Globus pallidus (tissue), 1 donor: ENCODE measurements at places on chromosomes 11 and 22.

- no peak for DNase-seq
Measured at GRCh38 chr11:36447947-36448346, 62.1 kb downstream of the TRAF6 start.

- DNase-seq = no peak
Measured at GRCh38 chr11:124920870-124921609, 2.0 kb downstream of the HEPN1 start.

DNA sequence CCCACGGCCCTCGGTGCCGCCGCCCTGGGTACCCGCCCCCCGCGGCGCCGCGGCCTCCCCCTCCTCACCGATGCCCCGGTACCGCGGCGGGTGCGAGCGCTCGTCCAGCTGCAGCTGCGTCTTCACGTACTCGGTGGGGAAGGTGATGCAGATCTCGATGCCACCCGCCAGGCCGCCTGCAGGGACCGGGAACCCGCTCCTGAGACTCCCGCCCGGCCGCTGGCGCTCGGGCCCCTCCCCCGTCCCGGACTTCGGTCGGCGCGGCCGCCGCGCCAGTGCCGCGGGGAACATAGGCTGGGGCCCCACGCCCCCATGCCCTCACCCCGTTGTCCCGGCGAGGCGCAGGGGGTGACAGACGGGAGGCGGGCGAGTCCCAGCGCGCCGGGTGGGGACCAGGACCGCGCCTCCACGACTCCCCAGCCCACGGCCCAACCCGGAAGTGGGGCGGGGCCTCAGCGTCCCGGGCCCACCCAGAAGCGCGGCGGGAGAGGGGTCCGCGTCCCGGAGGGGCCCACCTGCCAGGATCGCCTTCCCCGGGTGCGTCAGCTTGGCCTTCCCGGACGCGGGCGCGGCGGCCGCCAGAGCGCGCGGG lies 375 bp downstream of the SLC25A1 start:
- peak; percentile 33 for DNase-seq

GRCh38 chr11:114051558-114051957 lies 8.0 kb upstream of the ZBTB16 start:
- DNase-seq = no peak

DNA sequence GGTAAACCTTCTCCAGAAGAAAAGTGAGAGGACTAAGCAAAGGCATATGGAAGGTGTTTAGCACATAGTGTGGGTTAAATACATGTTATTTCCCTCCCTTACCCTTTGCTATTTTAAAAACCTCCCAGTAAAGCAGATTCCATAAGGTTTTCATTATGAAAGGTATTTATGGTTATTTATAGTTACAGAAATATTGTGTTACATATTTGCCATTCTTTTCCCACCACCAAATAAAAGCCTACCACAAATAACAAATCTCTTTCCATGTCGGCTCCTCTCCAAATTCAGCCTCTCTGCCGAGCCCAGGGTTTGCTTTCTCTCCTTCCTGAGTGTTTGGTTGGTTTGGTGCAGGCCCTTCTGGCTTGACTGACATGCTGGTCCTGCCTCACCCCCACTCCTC lies 64.4 kb downstream of the INSC start:
- no peak for DNase-seq

- DNase-seq = no peak
Measured at GRCh38 chr11:10443721-10444235, 11.3 kb upstream of the AMPD3 start.

- no peak for DNase-seq
Measured at GRCh38 chr11:2447951-2448650, 3.3 kb downstream of the KCNQ1 start.

- DNase-seq = peak; percentile 56
Measured at GRCh38 chr11:119115484-119116234, 5.7 kb upstream of the HINFP start.

DNA sequence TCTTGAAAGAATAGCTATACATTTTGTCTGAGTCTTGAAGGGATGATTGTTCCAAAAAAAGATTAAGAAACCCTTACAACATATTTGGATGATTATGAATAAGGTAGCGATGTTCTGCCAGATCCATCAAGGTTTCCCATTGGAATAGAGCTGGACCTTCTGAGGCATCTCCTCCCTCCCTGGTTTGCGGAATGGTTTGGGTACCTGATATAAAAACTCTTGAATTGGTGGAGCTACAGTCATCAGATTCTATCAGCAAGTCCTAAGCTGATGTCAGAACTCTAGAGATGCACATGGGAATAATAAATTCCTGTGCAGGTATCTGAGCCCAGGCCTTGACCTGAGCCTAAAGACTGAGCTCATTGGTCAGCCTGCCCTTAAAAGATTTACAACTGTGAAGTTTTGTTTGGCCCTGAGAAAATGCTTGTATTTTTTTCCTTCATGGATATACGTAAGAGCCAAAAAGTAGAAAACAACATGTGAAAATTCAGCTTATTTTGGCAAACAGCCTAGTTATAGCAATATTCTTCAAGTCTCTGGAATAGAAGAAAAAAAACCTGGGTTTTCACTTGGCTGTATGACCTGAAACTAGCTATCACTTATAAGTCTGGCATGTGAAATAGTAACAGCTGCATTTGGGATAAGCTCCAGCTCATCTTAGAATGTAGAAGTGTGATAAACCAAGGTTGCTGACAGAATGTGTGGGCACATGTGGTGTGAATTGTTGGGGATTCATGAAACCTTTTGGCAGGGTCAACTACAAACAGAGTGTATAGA lies 265.7 kb upstream of the CTSC start:
- DNase-seq = no peak

DNA sequence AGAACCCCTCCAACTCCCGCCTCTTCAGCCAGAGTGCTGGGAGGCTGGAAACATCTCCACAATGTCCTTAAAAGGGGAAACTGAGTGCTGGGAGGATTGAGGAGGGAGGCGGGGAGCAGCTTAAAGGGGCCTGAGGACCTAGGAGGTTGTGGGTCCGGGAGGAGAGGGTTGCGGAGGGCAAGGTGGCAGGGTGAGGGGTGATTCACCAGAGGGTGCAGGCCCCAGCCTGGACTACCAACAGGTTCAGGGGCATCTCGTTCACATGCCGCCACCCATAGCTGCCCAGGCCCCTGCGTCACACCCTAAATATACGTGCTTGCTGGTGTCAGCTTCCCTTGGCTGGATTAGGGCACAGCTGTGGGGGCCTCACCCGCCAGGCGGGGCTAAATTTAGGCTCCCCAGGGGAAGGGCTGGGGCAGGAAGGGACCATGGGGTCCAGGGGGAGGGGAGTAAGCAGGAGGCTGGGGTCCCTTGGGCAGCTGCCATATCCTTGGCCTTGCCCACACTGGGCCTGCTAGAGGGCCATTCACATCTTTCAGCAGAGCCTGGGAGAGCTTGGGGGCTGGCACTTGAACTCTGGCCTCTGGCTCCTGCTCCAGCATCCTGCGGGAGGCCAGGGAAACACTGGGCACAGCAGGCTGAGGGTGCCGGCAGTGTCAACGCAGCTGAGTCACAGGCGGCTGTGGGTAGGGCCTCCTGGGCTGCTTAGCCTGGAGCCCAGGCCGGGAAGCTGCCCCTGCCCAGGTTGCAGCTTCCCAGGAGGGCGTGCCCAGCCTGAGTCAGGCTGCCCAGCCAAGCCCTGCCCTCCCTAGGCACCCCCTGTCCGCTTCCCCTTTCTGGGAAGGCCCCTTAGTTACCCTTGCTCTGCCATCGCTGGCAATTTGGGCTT lies 1.3 kb downstream of the EHBP1L1 start:
- no peak for DNase-seq

DNA sequence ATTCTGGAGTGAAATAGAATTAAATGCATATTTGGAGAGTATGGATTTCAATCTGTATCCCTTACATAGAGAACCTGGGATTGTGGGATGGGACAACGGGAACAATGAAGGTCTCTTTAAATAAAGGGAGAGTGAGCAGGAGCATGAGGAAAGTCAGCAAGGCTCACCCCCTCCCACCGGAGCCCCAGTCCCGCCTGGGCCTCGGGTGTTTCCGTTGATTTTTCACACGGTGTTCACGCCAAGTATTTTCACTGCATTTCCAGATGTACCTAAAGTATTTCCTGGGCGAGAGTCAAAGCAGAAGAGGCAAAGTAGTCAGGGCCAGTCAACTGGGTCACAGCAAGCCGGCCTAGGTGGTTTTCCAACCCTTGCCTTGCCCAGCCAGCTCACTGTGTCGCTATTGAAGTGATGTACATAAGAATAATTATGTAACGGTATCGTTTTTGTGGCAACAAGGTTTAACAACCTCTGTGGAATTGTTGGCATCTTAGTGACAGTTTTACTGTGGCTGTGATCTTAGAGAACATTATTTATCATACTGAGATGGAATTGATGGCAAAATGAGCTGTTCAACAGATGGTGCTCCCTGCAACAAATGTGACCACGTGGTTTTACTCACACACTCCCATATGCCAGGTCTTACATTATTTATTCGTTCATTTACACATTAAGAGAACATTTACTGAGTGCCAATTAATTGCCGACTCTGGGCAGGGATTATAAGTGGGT lies 177.3 kb downstream of the ADAMTS15 start:
- no peak for DNase-seq

- DNase-seq = no peak
Measured at GRCh38 chr22:49633010-49633324, 194.7 kb downstream of the BRD1 start.

DNA sequence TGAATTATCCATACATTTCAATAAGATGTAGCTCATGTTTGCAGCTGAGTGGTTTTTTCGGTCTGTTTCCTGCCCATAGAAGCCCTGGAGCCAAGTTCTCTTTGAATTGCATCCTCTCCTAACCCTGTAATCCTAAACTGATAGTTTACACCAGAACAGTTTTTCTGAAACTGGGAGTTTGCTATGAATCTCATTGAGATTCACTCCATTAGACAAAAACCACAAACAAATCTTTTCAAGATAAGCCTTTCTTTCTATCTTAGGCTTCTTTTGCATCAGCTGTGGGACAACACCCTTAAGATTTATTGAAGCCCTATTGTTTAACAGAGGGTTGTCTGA lies 324.8 kb downstream of the DYNC2H1 start:
- no peak for DNase-seq

- no peak for DNase-seq
Measured at GRCh38 chr11:94017446-94017845, 3.7 kb upstream of the HEPHL1 start.

DNA sequence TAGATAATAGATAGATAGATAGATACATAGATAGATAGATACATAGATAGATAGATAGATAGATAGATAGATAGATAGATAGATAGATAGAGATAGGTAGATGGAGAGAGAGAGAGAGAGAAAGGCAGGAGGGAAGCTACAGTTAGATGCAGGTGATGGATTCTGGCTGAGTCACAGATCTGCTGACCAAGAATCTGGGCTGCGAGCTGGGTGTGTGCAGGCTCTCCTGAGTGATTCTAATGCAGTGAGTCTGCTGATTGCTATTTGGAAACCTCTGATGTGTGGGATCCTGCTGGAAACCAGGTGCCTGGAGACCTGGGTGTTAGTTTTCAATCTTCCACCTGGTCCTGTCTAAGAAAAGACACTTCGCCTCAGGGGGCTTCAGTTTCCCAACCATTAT lies 1441.8 kb downstream of the TBC1D22A start:
- DNase-seq = no peak

DNA sequence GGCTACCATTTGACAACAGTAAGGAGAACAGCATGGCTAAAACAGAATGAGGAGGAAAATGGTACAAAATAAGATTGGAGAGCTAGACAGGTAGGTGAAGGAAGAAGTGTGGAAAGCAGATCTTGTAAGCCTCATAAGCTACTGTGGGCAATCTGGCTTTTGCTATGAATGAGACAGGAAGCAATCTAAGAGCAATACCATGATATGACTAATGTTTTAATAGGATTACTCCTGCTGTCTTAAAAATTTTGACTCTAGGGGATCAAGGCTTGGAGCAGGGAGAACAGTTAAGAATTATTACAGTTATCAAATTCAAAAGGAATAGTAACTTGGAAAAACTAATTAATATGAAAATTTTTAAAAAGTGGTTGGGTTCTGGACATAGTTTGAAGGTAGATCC lies 1166.0 kb upstream of the CCDC90B start:
- no peak for DNase-seq

DNA sequence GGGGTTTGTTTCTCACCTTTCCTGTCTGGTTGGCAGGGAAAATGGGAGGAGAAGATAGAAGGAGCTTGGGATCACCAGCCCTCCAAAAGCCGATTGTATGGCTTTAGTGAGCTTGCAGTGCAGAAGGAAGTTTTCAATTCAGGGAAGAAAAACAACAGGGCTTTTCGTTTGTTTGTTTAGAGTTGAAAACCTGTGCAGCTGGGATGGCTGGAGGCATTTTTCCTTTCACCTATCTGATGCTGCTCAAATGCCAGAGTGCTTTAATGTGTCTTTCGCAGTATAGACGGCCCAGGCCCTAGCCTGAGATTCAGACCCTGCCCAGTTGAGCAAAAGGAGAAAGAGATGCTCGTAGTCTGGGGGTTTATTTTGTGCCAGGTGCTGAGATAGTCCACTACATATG lies 87.9 kb downstream of the INSC start:
- DNase-seq = no peak

GRCh38 chr11:12778240-12778905 lies 104.2 kb downstream of the TEAD1 start:
- DNase-seq = no peak

GRCh38 chr11:42974510-42975179 lies 337.2 kb upstream of the API5 start:
- DNase-seq = peak; percentile 12

DNA sequence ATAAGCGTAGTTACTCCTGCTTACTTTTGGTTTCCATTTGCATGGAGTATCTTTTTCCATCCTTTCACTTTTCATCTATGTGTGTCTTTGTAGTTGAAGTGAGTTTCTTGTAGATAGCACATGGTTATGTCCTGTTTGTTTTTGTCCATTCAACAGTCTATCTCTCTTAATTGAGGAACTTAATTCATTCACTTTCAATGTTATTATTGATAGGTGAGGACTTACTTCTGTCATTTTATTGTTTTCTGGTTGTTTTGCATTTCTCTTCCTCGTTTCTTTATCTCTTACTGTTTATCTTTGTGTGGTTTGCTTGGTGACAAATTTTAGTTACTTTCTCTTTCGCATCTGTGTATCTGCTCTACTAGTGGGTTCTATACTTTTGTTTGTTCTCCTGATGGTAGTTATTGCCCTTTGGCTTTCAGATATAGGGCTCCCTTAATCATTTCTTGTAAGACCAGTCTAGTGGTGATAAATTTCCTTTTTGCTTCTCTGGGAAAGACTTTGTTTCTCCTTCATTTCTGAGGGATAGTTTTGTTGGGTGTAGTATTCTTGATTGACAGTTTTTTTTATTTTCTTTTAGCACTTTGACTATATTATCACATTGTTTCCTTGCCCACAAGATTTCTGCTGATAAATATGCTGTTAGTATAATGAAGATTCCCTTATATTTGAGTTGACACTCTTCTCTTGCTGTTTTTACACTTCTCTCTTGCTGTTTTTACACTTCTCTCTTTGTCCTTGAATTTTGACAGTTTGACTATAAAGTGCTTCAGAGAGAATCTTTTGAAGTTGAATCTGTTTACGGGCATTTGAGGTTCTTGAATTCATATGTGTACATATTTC lies 9.0 kb upstream of the RAG1 start:
- no peak for DNase-seq

- no peak for DNase-seq
Measured at GRCh38 chr22:20578707-20579106, 71.3 kb downstream of the MED15 start.
